ENCODE measurements at places on chromosomes 5 and 9.
A peak's percentile ranks its signal among the peaks of the same experiment; 100 is the strongest.

GRCh38 chr5:41772785-41773442, 97.3 kb downstream of the OXCT1 start:
- no peak overlapping the region for H3K27ac ChIP-seq
- no peak overlapping the region for H3K4me3 ChIP-seq
- H3K4me1 ChIP-seq, result no peaks in the 10 kb centered on the region
- no peak for DNase-seq
- H3K36me3 ChIP-seq, result peaks cover 20% of the 10 kb centered on the region

- no peaks in the 10 kb centered on the region for H3K4me1 ChIP-seq
- H3K36me3 ChIP-seq, result no peaks in the 10 kb centered on the region
- H3K4me3 ChIP-seq, result no peak overlapping the region
Observed at GRCh38 chr9:82997476-82998140, 65.3 kb downstream of the RASEF start.

DNA sequence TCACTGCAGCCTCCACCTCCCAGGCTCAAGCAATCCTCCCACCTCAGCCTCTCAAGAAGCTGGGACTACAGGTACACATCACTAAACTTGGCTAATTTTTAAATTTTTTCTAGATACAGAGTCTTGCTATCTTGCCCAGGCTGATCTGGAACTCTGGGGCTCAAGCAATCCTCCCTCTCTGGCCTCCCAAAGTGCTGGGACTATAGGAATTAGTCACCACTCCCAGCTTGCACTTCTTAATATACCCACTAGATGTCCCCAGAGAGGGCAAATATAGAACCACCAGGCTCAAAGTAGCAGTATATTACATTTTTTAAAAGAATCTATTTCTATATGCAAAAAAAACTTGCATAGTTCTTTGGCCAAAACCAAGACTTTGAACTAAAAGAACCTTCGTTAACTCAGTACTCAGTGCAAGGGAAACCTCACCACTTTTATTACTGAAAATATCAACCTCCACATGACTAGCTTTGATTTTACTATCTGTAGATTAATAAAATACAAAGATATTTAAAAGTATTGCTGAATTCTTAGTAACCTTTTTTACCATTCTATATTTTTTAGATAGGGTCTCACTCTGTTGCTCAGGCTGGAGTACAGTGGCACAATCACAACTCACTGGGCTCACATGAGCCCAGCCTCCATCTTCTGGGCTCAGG, 25.8 kb upstream of the HSD17B3 start:
- DNase-seq, result peak; percentile 40
- no peaks in the 10 kb centered on the region for H3K4me1 ChIP-seq
- H3K36me3 ChIP-seq, result no peaks in the 10 kb centered on the region
- peaks cover 4% of the 10 kb centered on the region for H3K27me3 ChIP-seq

DNA sequence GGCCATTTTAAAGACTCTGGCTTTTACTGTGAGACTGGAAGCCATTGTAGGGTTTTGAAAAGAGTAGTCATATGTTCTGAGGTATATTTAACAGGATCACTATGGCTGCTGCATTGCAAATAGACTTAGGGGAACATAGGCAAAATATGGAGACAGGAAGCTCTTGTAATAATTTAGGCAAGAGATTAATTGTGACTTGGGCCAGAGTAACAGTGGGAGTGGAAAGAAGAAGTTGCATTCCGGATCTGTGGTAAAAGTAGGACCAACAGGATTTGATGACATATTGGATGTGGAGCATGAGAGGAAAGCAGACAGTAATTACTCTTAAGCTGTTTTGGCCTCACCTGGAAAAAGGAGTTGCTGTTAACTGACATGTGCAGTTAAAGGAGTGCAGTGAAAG, 85.6 kb downstream of the SMIM15 start:
- no peak overlapping the region for H3K27ac ChIP-seq
- DNase-seq, result no peak
- H3K4me1 ChIP-seq, result no peaks in the 10 kb centered on the region
- no peak overlapping the region for H3K4me3 ChIP-seq
- no peaks in the 10 kb centered on the region for H3K27me3 ChIP-seq

All from stimulated activated naive B cell treated with anti-CD40 and anti-IgM and Interleukin-4, amounts not matched to agents 10 μg/mL and 1 μg/mL and 100 μg/mL, for 72 hours (primary cell).